Testis (tissue), 5 donors: ENCODE measurements at places on chromosomes 16 and 17. TPM values are rescaled to one million over a fixed set of nuclear protein-coding genes. Genes with fewer than 3 reads are reported as not detected.

GRCh38 chr17:48194097-48194550, 86.6 kb downstream of the SNX11 start:
- no peak overlapping the region for H3K4me3 ChIP-seq
- H3K4me1 ChIP-seq: no peaks in the 10 kb centered on the region
- H3K27ac ChIP-seq: no peak overlapping the region
- no peak for DNase-seq

GRCh38 chr16:53417976-53418375, 16.3 kb upstream of the RBL2 start:
- H3K4me3 ChIP-seq: no peak overlapping the region
- no peaks in the 10 kb centered on the region for H3K27me3 ChIP-seq
- H3K4me1 ChIP-seq: no peaks in the 10 kb centered on the region
- H3K27ac ChIP-seq: no peak overlapping the region
- no peak for DNase-seq

- H3K36me3 ChIP-seq: no peaks in the 10 kb centered on the region
- no peak overlapping the region for H3K27ac ChIP-seq
- no peak overlapping the region for H3K4me3 ChIP-seq
- DNase-seq: no peak
- no peaks in the 10 kb centered on the region for H3K27me3 ChIP-seq
- H3K4me1 ChIP-seq: peaks cover 16% of the 10 kb centered on the region
Measured at GRCh38 chr17:69232650-69233049, 4.0 kb upstream of the ABCA10 start.

DNA sequence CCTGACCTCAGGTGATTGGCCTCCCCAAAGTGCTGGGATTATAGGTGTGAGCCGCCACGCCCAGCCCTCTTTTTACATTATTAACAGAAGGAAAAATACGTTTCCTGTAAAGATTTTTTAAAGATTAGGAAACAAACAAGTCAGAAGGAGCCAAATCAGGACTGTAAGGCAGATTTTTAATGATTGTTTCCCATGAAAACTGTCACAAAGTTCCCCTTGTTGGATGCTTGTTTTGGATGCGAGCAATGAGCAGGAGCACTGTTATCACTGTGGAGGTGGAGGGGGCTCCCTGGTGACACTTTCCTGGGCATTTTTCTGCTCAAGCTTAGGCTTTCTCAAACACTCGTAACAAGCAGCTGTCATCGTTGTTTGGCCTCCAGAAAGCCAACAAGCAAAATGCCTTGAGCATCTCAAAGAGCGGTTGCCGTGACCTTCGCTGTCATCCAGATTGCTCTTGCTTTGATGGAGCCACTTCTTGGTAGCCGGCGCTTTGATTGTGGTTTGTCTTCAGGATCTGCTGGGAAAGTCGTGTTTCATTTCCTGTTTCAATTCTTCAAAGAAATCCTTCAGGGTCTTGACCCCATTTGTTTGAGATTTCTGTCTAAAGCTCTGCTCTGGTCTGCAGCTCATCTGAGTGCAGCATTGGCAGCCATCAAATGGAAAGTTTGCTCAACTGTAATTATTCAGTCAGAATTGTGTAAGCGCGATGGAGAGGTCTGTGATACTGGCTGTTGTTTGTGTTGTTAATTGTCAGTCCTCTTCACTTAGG, 128.7 kb downstream of the RPTOR start:
- H3K4me3 ChIP-seq: no peak overlapping the region
- peaks cover 10% of the 10 kb centered on the region for H3K4me1 ChIP-seq
- H3K27ac ChIP-seq: no peak overlapping the region
- DNase-seq: no peak
- no peaks in the 10 kb centered on the region for H3K27me3 ChIP-seq
- H3K36me3 ChIP-seq: no peaks in the 10 kb centered on the region

DNA sequence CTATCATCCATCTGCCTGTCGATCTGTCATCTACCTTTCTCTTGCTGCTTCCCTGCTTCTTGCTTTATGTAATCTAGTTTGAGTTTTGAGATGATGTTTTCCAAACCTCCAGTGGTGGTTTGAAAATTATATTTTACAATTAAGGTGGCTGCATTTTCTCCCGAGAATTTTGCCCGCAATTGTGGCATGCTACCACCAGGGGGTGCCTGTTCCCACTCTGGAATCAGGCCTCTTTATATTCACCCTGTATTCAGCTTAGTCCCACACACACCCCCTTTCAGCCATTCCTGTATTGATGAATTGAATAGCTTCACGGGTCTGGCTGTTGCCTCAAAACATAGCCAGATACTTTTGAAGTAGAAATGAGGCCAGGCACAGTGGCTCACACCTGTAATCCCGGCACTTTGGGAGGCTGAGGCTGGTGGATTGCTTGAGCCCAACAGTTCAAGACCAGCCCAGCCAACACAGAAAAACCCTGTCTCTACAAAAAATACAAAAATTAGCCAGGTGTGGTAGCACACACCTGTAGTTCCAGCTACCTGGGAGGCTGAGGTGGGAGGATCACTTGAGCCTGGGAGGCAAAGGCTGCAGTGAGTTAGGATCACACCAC, 3.2 kb downstream of the PRSS22 start:
- H3K27me3 ChIP-seq: no peaks in the 10 kb centered on the region
- H3K36me3 ChIP-seq: no peaks in the 10 kb centered on the region
- H3K4me3 ChIP-seq: no peak overlapping the region
- H3K4me1 ChIP-seq: peaks cover 3% of the 10 kb centered on the region
- no peak for DNase-seq

GRCh38 chr16:65154321-65154720, 32.5 kb upstream of the CDH11 start:
- H3K4me3 ChIP-seq: no peak overlapping the region
- H3K4me1 ChIP-seq: no peaks in the 10 kb centered on the region
- H3K27me3 ChIP-seq: no peaks in the 10 kb centered on the region
- no peak for DNase-seq

GRCh38 chr17:33647956-33648355, 354.9 kb upstream of the ASIC2 start:
- H3K36me3 ChIP-seq: no peaks in the 10 kb centered on the region
- DNase-seq: peak; percentile 33
- H3K4me3 ChIP-seq: no peak overlapping the region
- no peak overlapping the region for H3K27ac ChIP-seq
- H3K4me1 ChIP-seq: no peaks in the 10 kb centered on the region

DNA sequence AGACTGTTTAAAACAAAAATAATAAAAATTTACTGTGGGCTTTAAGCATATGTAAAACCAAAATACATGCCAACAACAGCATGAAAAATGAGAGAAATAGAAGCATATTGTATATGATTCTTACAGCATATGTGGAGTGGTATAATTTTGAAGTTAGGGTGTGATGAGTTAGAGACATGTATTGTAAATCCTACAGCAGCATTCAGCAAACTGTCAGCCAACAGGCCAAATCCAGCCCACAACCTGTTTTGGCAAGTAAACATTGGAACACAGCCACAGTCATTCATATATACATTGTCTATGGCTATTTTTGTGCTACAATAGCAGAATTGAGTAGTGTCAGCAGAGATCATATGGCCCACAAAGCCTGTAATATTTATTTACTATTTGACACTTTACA, 42.3 kb downstream of the ZNF18 start:
- H3K4me1 ChIP-seq: no peaks in the 10 kb centered on the region
- H3K27me3 ChIP-seq: no peaks in the 10 kb centered on the region
- no peak for DNase-seq
- no peak overlapping the region for H3K4me3 ChIP-seq

DNA sequence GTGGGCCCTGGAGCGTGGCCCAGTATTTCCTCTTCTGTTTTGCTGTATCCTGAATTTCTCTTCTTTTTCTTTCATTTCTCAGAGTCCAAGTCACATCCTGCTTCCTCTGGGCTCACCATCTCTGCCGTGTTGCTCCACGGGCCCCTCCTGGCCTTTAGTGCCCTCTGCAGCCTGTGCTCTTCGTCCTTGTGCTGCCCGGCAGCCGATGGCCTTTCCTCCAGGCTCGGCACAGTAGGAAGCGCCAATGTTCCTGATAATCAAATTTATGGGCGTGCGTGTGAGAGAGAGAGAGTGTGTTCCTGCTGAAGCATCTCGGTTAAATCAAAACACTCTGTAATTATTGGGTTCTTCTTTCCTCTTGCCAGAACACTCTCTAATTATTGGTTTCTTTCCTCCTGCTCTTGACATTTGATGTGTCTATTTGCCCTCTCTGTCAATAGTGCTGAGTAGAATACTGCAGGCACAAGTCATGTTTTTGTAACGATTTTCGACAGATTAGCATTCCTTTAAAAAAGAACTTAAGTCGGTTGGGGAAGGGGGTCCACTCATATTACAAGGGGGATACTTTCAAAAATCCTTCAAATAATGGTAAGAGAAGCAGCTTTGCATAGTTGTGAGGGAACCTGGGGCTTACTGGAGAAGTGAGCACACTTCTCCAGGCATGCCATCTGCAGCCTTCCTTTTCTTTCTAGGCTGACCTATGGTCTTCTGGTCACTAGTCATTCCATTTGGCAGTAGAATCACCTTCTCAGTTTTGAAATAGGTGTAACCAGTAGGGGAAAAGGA, 126.6 kb downstream of the RPTOR start:
- H3K4me3 ChIP-seq: no peak overlapping the region
- no peaks in the 10 kb centered on the region for H3K27me3 ChIP-seq
- no peak for DNase-seq
- no peaks in the 10 kb centered on the region for H3K36me3 ChIP-seq
- peaks cover 10% of the 10 kb centered on the region for H3K4me1 ChIP-seq

DNA sequence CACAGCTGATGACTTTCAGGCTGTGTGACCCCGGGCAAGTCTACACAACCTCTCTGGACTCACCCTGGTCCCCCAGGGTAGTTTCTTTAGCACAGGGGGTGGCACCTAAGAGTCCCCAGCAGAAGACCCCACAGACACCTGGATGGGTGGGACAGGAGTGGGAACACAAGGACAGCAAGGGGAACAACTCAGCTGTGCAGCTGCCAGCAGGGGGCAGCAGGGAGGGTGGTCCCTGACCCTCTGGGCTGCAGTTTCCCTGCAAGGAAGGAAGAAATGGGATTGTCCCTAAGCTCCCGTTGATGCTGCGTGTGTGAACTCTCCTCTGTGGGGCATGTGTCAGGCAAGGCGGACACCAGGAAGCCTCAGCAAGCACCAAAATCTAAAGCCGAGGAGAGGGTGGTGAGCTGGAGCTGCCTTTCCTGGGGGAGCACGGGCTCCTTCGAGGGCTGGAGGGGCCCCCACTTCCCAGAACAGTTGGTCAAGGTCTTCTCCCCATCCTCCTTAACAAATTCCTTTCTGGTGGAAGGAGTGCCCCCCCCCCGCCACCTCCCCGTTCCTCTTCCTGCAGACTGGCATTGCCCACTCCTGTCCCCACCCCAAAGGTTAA, 24.1 kb upstream of the CDH5 start:
- no peaks in the 10 kb centered on the region for H3K4me1 ChIP-seq
- DNase-seq: peak; percentile 37
- no peaks in the 10 kb centered on the region for H3K27me3 ChIP-seq
- H3K4me3 ChIP-seq: no peak overlapping the region
- H3K27ac ChIP-seq: no peak overlapping the region

GRCh38 chr17:18042983-18043382, 3.8 kb downstream of the GID4 start:
- no peaks in the 10 kb centered on the region for H3K27me3 ChIP-seq
- H3K27ac ChIP-seq: no peak overlapping the region
- no peak for DNase-seq
- H3K36me3 ChIP-seq: no peaks in the 10 kb centered on the region
- H3K4me3 ChIP-seq: no peak overlapping the region

DNA sequence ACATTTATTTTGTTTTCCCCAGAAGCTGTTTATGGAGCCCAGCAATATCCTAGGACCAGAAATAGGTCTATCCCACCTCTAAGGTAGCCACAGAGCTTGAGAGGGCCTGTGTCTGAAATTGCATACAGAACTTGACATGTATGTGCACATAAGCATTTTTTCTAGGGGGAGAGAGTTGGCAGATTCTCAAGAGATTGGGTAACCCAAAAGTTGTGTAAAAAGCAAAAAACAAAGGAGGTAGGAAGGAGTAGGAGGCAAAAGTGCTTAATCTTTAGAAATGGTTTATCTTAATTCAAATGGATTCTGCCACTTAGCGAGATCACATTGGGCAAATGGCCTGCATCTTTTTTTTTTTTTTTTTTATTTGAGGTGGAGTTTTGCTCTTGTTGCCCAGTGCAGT, 3.5 kb downstream of the PLK1 start:
- H3K27ac ChIP-seq: no peak overlapping the region
- H3K4me3 ChIP-seq: no peak overlapping the region
- H3K27me3 ChIP-seq: no peaks in the 10 kb centered on the region
- peaks cover 8% of the 10 kb centered on the region for H3K4me1 ChIP-seq
- no peak for DNase-seq

Gene SLC5A10
- 1.1 TPM for total RNA-seq

Gene EARS2
- 55.9 TPM for total RNA-seq

Gene KCNJ18
- total RNA-seq: 0.55 TPM

Gene TGFB1I1
- total RNA-seq: 28.4 TPM

Gene LGALS9
- 7.4 TPM for total RNA-seq
